ENCODE measurements at places on chromosomes 16 and 17.

- no peak for DNase-seq
Measured at GRCh38 chr16:72877374-72878028, 170.4 kb downstream of the ZFHX3 start.

- DNase-seq, result no peak
Measured at GRCh38 chr16:13300066-13300840, 398.9 kb downstream of the SHISA9 start.

GRCh38 chr16:71709229-71709781, 15.2 kb downstream of the PHLPP2 start:
- DNase-seq, result no peak

GRCh38 chr16:25213709-25214397, 2.9 kb upstream of the AQP8 start:
- no peak for DNase-seq

DNA sequence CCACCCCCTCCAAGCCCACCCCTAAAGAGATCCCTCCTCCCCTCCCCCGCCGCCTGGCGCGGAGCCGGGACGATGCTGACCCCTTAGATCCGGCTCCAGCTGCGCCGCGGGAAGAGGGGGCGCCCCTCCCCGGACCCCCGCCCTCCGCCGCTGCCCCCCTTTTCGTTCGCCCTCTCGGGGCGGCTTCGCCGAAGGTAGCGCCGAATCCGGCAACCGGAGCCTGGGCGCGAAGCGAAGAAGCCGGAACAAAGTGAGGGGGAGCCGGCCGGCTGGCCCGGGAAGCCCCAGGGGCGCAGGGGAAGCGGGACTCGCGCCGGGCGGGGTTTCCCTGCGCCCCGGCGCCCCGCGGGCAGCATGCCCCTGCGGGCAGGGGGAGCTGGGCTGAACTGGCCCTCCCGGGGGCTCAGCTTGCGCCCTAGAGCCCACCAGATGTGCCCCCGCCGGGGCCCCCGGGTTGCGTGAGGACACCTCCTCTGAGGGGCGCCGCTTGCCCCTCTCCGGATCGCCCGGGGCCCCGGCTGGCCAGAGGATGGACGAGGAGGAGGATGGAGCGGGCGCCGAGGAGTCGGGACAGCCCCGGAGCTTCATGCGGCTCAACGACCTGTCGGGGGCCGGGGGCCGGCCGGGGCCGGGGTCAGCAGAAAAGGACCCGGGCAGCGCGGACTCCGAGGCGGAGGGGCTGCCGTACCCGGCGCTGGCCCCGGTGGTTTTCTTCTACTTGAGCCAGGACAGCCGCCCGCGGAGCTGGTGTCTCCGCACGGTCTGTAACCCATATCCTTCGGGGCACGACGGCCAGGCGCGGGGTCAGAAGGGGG, 623 bp downstream of the CACNA1G start:
- DNase-seq, result peak; percentile 18

GRCh38 chr17:11901931-11902330, 95.3 kb downstream of the ZNF18 start:
- no peak for DNase-seq

DNA sequence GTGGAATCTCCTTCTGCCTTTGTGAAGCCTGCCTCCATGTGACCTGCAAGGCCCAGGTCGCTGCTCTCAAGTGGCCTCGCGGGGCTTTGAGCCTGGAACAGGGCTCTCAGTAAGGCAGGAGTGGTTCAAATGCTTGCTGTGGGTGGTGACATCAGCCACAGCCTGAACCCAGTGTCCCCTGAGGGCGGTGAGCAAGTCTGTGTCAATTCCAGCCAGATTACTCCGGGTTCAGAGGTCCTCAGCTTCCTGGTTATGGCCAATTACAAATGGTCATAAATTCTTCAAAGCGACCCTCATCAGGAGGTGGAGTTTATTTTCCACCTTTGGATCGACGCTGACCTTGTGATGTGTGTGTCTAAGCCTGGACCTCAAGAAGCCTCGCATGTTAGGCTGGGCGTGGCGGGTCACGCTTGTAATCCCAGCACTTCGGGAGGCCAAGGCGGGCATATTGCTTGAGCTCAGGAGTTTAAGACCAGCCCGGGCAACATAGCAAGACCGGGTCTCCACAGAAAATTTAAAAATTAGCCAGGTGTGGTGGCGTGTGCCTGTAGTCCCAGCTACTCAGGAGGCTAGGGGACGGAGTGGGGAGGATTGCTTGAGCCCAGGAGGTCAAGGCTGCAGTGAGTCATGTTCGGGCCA, 17.3 kb downstream of the LGALS3BP start:
- no peak for DNase-seq

- DNase-seq, result no peak
Measured at GRCh38 chr17:55421179-55421934, at the start of gene MMD. TSS of gene MMD (minus strand) at chr17:55421835. CDS start at chr17:55421695, 140 bp downstream.

DNA sequence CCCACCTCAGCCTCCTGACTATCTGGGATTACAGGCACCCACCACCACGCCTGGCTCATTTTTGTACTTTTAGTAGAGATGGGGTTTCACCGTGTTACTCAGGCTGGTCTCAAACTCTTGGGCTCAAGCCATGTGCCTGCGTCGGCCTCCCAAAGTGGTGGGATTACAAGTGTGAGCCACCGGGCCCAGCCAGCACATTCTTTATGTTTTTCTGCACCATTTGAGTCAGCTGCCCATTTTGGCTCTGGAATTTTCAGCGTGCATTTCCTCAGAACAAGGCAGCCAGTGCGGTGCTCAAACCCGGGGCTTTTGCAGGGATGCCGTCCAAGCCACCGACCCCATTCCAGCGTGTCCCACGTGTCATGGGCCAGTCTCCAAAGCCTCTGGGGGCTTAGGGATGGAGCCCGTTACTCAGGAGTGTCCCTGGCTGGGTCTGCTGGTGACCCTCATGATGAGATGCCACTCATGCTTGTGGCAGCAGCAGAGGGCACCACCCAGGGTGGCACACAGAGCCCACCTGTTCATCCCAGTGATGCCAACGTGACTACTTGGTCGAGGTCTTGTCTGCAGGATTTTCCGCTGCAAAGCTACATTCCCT, 3.7 kb upstream of the RAB40C start:
- DNase-seq, result no peak

Measured in activated CD4-positive, alpha-beta T cell treated with anti-CD3 and anti-CD28 coated beads, Interleukin-2, amount 10 ng/mL, durations not matched to agents 7 days and 5 days (primary cell).